Stimulated activated naive CD8-positive, alpha-beta T cell treated with anti-CD3 and anti-CD28 coated beads, Interleukin-15, amount 100 ng/mL, for 72 hours (primary cell): ENCODE measurements at places on chromosomes 7 and 10.

- DNase-seq = peak; percentile 43
These were observed at the start of gene CRHR2 for GRCh38 chr7:30682212-30683083. Gene CRHR2 (minus strand): TSS chr7:30682456. CDS start chr7:30682280, 176 bp downstream.

GRCh38 chr7:2760098-2760889, 72.3 kb downstream of the AMZ1 start:
- peak; percentile 39 for DNase-seq

- DNase-seq = no peak
These were observed 26.4 kb upstream of the UMAD1 start for GRCh38 chr7:7614018-7614741.

- DNase-seq = no peak
These were observed 144.1 kb downstream of the LRRC4 start for GRCh38 chr7:127887096-127887495.

GRCh38 chr10:13915710-13916109, 328.9 kb downstream of the PRPF18 start:
- DNase-seq = no peak

- DNase-seq = no peak
These were observed 94.9 kb downstream of the MARCHF5 start for GRCh38 chr10:92385831-92386230.

GRCh38 chr7:142815134-142815533, 39.7 kb upstream of the EPHB6 start:
- DNase-seq = no peak

- DNase-seq = no peak
These were observed 256.6 kb upstream of the SMIM30 start for GRCh38 chr7:113374955-113375354.

- DNase-seq = no peak
These were observed 4.0 kb downstream of the ITIH2 start for GRCh38 chr10:7707102-7707501.

DNA sequence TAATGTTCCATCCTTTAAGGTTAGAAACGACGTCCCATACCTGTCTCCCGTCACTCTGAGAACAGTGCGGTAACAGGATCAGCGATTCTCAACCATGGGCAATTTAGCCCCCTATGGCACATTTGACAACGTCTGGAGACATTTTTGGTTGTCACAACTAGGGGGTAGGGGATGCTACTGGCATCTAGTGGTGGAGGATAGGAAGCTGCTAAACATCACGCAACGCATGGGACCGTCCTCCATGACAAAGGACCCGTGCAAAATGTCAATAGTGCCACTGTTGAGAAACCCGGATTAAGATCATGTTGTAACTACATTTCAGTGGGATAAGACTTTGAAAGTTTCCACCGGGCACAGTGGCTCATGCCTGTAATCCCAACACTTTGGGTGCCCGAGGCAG, 5.0 kb upstream of the PAXIP1 start:
- peak; percentile 18 for DNase-seq

DNA sequence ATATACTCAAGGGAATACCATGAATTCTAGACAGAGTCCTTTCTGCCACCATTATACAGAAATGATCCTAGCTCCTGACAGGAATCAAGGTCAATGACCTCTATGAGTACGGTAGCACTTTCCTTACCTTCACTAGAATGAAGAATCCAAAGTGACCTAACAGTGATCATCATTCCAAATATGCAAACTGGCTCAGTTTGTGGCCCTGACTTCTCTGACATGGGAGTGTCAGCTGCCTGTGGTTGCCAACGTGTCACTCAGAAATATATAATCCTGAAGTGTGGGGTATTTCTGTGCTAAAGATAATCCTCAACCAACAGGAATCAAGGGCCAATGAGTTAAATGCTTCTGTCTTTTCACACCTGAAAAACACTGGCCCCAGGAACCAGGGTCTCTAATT, 45.7 kb downstream of the COPG2 start:
- no peak for DNase-seq

- no peak for DNase-seq
These were observed 8.1 kb upstream of the PRKG1 start for GRCh38 chr10:51066231-51066630.

GRCh38 chr10:91103384-91104192, 116.9 kb upstream of the PCGF5 start:
- no peak for DNase-seq

DNA sequence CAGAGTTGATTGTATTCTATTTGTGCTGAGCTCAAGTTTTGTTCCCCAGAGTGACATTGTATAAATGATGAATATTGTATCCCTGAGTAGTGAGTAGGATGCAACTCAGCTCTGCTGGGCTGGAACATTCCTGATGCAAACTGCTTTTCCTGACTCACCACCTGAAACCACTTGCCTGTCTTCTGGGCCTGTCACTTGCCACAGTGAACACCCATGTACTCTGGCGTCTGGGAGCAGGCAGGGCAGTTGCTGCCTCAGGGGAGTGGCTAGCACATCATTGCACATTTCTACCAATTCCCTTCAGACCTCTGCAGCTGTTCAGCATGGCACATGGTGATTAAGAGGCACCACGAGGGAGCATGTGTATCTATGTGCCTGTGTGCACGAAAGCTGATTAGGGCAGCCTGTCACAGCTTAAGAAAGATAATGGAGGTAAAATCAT, 157.3 kb downstream of the SND1 start:
- DNase-seq = no peak

DNA sequence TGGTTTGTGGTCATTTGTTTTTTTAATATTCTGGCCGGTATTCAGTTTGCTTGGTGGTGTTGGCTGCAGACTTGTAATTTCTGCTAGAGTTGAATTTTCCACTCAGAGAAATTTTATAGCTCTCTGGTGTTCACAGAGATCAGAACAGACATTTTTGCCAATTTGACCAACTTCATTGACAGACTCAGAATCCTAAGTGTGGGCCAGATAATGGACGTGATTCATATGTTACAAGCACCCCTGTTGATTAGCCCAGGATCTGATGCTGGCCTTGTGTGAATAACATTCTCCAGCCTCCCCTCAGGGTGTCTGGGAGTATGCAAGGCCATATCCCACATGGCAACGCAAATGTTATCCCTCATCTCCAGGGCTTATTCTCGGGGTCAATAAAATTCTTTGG, 283.8 kb downstream of the C7orf25 start:
- no peak for DNase-seq

- no peak for DNase-seq
These were observed 310.6 kb upstream of the PLXDC2 start for GRCh38 chr10:19505320-19506312.

DNA sequence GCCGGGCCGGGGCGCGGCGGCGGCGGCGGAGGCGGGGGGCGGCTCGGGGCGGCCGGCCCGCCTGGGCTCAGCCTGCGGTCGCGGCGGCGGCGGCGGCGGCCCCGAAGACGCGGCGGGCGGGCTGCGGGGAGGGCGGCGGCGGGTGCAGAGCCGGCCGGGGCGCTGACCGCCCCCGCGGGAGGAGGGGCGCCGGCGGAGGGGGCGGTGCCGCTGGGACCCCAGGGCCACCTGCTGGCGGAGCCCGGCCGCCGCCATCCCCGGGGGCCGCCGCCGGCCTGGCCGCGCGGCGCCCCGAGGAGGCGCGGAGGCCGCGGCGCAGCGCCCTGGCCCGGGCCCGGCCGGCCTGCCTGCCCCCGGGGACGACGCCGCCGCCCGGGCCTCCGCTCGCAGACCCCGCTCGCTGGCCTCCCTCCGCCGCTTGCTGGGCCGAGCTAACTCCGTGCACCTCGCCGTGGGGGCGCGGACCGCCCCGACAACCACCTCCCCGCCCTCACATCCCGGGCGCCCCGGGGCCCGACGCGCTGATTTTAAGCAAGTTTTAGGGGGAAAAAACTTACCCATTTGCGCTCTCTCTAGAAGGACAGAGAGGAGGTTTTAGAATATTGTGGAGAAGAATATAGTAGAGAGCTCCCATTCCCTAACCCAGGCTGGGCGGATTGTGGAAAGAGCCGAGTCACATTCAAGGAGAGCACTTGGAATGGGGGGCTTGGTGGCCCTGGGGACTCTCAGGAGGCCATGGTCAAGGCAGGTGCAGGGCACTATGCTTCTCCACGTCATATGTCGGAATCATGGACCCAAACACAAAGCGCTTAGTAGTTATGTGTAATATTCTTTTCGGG, at the start of gene BEND7:
BEND7 (minus strand) TSS at position 140 of the 839 bp plus-strand sequence. CDS start 481 bp downstream, outside the sequence.
- no peak for DNase-seq
